Osteoblast (primary cell): ENCODE measurements at places on chromosomes 12 and 14. TPM values are rescaled to one million over a fixed set of nuclear protein-coding genes. Genes with fewer than 3 reads are reported as not detected.

ATL1 gene
- total RNA-seq: 6.5 and 8.5 TPM in 2 replicates

USP44 gene
- total RNA-seq: under 0.01 and 0.36 TPM in 2 replicates

MAP3K9 gene
- under 0.01 TPM in 2 replicates for total RNA-seq

GDF3 gene
- total RNA-seq: not detected in 2 replicates

CCDC184 gene
- under 0.01 TPM in 1 of 2 replicates, not detected in the other for total RNA-seq

EML5 gene
- total RNA-seq: under 0.01 TPM in 2 replicates

FGF6 gene
- not detected in 2 replicates for total RNA-seq

POU6F1 gene
- 6.8 and 7.6 TPM in 2 replicates for total RNA-seq

KLRF1 gene
- total RNA-seq: not detected in 2 replicates

RD3L gene
- not detected in 2 replicates for total RNA-seq

PTGER2 gene
- total RNA-seq: 2.9 and 3.3 TPM in 2 replicates

POTEM gene
- total RNA-seq: not detected in 2 replicates

SYNE2 gene
- total RNA-seq: 8.0 and 10.1 TPM in 2 replicates

AACS gene
- total RNA-seq: 24.5 and 26.4 TPM in 2 replicates

PIWIL1 gene
- not detected in 2 replicates for total RNA-seq

RIPK3 gene
- total RNA-seq: 9.1 and 11.9 TPM in 2 replicates

SERPINA9 gene
- total RNA-seq: under 0.01 and 0.29 TPM in 2 replicates

NTS gene
- not detected in 2 replicates for total RNA-seq

RPL10L gene
- not detected in 2 replicates for total RNA-seq

FAM161B gene
- total RNA-seq: 5.1 and 5.6 TPM in 2 replicates

CAPZA3 gene
- total RNA-seq: not detected in 2 replicates

CMKLR1 gene
- 6.8 and 9.8 TPM in 2 replicates for total RNA-seq

AKAP5 gene
- total RNA-seq: 0.59 and 1.1 TPM in 2 replicates

KRT3 gene
- not detected in 2 replicates for total RNA-seq

TAS2R31 gene
- total RNA-seq: 7.2 and 9.7 TPM in 2 replicates
